ENCODE measurements at places on chromosomes 5 and 9.

GRCh38 chr9:98215821-98216220, 23.4 kb upstream of the CORO2A start:
- H3K27ac ChIP-seq, result no peak overlapping the region
- peaks cover 5% of the 10 kb centered on the region for H3K36me3 ChIP-seq
- no peaks in the 10 kb centered on the region for H3K4me1 ChIP-seq
- H3K4me3 ChIP-seq, result no peak overlapping the region
- peak; percentile 30 for DNase-seq
- no peaks in the 10 kb centered on the region for H3K27me3 ChIP-seq

DNA sequence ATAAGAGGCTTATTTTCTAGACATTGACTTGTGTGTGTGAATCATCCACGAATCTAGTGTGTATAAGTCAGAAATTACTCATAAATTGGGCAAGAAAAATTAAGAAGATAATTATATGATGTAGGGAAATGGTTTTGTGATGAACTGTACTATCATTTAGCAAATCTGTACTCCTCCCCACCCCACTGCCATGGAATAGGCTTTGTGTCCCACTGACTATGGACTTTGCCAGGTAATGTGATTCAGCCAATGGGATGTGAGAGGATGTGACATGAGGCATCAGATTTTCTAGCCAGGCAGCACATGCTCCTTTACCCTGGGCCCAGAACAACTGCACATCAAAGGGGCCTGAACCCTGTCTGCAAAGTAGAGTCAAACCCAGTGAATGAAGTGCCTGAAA, 406.6 kb downstream of the CTNND2 start:
- no peak overlapping the region for H3K27ac ChIP-seq
- no peak overlapping the region for H3K4me3 ChIP-seq
- H3K27me3 ChIP-seq, result no peaks in the 10 kb centered on the region
- no peaks in the 10 kb centered on the region for H3K36me3 ChIP-seq
- no peaks in the 10 kb centered on the region for H3K4me1 ChIP-seq

- no peaks in the 10 kb centered on the region for H3K4me1 ChIP-seq
- no peak for DNase-seq
Observed at GRCh38 chr9:752681-753200, 88.8 kb upstream of the DMRT1 start.

GRCh38 chr9:87255431-87256155, 242.1 kb upstream of the DAPK1 start:
- H3K36me3 ChIP-seq, result no peaks in the 10 kb centered on the region
- H3K4me1 ChIP-seq, result no peaks in the 10 kb centered on the region
- H3K4me3 ChIP-seq, result no peak overlapping the region
